NK-92 treated with Interleukin-12 subunit alpha and Interleukin-12 subunit beta, amount 100 ng/mL, for 24 hours (cell line): ENCODE measurements at places on chromosomes 1 and 21.

DNA sequence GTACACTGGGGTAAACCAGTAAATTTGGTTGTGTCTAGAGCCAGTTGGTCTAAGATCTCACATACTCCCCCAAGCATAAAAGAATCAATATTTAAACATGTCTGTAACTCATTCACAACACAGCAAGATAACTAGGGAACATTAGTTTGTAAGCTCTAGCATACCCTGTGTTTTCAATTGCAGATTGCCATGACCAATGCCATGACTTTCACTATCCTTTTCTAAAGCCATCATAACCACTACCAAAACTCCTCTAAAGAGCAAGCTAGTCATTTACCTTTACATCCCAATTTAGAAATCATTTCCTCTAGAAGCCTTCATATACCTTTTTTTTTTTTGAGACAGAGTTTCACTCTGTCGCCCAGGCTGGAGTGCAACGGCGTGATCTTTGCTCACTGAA lies 56.5 kb upstream of the PLA2G4A start:
- no peak for DNase-seq

DNA sequence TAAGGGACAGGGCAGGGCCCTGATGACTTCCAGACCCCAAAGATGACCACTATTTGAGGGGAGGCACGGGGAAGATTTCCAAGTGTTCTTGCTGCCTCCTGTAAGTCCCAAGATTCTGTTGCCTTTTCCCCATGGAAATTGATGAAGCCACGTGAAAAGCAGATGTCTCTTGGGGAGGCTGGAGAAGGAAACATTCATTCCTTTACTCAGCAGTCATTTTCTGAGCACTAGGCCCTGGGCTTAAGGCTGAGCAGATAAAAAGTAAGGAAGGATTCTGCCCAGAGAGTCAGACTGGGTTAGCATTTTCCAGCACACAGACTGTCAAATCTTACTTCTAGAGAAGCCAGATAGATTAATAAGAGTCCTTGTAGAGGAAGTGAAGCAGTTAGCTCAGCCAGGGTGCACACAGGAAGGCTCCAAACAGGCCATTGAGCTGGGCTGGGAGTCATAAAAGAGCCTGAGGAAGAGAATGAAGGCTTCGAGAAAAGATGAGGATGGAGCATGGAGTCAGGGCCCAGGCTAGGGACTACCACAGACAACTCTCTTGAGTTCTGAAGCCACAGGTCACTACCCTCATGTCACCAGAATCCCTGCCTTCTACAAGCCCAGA lies 10.1 kb downstream of the EXTL1 start:
- DNase-seq: no peak

DNA sequence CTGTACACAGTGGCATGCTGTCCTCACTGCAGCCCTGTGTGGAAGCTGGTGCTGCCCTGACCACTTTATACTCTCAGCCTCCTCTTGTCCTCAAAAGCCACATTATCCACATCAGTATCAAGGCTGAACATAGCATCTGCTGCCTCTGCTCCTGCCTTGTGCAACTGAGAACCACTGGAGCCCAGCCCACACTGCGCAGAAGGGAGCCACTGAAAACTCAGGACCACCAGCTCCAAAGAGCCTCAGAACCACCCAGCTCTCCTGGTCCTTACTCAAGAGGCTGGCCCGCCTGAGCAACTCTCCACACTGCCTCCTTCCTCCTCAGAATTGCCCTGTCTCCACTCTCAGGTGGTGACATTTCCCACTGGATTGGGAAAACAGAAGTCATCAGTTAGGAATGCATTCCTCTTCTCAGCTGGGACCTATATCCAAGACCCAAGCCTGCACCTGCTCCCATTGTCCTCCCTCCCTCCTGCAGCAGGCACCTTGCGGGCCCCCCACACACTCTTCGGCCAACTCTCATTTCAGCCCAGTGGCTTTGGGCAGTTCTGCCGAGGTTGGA lies 7.0 kb upstream of the KISS1 start:
- DNase-seq: no peak

GRCh38 chr1:109467301-109467777 lies 993 bp downstream of the SYPL2 start:
- no peak for DNase-seq

GRCh38 chr1:1162597-1163537 lies 10.8 kb upstream of the TTLL10 start:
- no peak for DNase-seq

DNA sequence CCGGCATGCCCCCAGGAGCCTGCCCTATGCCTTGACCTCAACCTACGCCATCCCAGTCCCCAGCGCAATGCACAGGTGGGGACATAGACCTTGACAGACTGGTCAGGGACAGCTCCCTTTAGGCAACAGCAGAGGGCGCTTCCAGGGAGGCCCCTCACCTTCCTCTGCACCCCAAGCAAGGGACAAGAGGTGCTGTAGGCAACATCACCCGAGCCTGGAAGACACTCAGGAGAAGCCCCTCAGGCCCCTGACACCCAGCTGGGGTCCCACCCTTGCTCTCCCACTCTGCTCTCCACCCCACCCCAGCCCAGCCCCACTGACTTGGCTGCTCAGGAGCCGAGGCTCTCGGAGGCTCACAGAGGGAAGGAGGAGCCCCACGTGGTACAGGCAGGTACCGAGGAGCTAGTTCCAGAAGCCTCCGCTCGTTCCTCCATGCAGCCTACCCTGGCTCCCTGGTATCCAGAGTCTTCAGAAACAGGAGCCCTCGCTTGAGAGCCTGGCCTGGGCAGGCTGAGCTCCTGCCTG lies 2.4 kb upstream of the WNT3A start:
- no peak for DNase-seq

- DNase-seq: no peak
Measured at GRCh38 chr1:213925531-213926182, 62.1 kb upstream of the PROX1 start.

DNA sequence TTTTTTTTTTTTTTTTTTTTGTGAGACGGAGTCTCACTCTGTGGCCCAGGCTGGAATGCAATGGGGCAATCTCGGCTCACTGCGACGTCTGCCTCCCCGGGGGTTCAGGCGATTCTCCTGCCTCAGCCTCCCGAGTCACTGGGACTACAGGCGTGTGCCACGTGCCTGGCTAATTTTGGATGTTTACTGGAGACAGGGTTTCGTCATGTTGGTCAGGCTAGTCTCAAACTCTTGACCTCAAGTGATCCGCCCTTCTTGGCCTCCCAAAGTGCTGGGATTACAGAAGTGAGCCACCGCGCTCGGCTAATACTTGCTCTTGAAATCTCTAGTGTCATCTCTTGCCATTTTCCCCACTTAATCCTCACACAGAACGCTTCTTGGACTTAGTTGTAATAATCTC lies 1.1 kb upstream of the SYCP1 start:
- DNase-seq: no peak

GRCh38 chr1:17404034-17404684 lies 32.2 kb downstream of the PADI6 start:
- DNase-seq: no peak

- no peak for DNase-seq
Measured at GRCh38 chr1:60227601-60228000, 154.0 kb upstream of the C1orf87 start.

DNA sequence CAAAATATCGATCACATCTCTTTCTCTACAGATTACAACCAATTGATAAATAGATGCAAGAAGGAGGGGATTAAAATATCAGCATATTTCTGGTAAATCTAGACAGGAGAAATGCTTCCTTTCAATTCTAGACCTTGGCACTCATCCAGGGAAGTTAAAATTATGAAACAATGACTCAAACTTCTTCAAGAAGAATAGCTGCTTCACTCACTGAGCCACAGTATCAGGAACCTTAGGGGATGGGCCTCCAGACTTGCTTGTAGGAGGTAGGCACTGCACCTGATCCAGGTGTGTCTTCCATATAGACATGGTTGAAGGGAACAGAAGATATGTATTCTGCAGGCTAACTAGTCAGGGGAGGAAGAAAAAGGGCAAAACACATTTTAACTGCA lies 9.8 kb downstream of the SLAMF7 start:
- DNase-seq: no peak

DNA sequence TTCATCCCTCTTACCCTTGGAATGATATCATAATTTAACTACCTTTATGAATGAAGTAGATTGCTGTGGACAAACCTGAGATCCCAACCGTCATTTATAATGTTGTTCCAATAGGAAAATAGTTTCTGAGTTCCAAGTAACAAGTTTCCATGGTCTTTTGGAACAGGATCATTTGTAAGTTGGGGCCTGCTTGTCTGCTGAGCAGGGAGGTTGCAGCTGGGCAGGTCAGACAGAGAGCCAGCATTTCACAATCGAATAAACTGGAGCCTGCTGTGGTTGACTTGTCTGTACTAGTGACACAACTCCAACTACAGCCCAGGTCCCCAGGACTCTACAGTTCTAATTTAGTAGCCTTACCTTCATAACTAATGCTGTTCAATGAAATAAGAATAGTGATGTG lies 18.6 kb upstream of the RALGPS2 start:
- no peak for DNase-seq

GRCh38 chr1:228900886-228901392 lies 165.7 kb downstream of the RHOU start:
- no peak for DNase-seq

- DNase-seq: no peak
Measured at GRCh38 chr1:24873148-24873547, 56.9 kb downstream of the RUNX3 start.

- DNase-seq: no peak
Measured at GRCh38 chr21:17578162-17578561, 34.5 kb downstream of the BTG3 start.

DNA sequence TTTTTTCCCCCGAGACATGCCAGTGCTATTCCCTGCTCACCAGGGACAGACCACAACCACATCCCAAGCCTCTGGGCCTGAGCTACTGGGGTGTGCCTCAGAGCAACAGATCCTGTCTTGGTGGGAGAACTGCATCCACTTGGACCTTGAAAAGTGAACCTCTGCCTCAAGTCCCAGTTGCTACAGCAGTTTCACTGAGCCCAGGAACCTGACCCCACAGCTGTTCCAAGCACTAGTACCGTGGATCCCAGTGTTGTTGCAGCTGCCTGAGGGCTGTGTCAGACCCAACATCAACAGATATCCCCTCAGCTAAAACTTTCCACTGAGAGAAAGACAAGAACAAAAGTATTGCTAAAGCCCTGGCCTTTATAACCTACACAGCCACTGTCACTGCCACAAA lies 373.0 kb downstream of the PLPP3 start:
- no peak for DNase-seq

DNA sequence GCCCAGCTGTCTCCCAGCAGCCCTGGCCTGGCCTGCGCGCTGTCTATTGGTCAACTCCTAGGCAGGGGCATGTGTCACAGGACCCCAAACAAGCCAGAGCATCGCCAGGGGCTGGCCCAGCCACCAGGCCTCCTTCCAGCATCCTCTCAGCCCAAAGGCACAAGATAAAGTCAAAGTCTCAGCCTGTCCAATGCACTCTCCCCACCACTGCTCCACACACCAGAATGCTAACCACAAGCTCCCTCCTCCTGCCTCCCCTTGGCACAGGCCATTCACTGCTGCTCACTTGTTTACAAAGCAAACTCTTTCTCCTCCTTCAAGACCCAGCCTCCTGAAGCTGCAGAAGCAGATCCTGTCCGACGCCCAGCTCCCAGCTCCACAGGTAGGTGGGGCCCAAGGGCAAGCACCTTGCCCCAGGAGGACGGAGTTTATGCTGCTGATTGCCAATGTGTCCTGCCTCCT lies 133.4 kb downstream of the DMRTB1 start:
- no peak for DNase-seq

DNA sequence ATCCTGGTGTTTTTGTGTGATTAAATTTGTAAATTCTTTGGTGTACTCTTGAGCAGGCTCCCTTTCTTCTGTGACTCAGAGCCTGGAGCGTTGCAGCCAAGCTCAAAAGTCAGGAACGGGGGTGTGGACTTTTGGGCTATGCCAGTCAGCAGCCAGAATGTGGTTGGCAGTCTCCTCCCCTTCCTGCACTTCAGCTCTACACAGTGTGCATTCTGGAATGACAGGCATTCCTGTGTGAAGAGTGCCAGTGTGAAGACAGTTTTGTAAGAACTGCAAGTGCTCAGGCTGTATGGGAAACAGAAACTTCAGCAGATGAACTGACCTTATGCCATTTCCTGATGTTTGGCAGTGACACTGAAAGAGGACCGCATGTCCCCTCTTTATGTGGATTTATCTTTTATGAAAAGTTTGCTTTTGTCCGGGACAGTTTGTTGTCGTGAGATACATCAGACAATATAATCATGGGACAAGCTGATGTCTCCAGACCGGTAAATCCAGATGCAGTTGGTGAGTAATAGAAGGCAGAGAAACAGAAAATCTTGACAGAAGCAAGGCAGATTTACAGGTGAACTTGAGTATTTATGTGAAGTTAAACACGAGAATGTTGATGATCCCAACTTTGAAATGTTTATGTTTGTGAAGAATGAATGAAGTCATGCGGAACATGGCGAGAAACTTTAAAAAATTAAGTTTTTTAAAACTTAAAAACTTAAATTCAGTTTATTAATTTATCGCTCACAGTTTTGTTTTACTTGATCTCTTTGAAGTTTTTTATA lies 67.7 kb upstream of the RCC1 start:
- no peak for DNase-seq

- no peak for DNase-seq
Measured at GRCh38 chr1:178648151-178648550, 76.9 kb upstream of the RALGPS2 start.

DNA sequence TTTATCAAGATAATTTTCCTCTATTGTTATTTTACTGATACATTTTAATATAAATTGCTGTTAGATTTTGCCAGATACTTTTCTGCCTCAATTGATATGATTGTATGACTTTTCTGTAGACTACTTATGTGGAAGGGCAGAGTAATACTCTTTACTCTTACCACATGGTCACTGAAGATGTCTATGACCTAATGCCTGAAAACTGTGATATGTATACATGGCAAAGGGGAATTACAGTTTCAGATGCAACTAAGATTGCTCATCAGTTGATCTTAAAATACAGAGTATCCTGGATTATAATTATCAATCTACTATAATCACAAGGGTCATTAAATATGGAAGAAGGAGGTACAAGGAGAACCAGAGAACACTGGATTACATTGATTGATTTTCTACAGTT lies 1528.0 kb downstream of the BRINP3 start:
- DNase-seq: no peak

DNA sequence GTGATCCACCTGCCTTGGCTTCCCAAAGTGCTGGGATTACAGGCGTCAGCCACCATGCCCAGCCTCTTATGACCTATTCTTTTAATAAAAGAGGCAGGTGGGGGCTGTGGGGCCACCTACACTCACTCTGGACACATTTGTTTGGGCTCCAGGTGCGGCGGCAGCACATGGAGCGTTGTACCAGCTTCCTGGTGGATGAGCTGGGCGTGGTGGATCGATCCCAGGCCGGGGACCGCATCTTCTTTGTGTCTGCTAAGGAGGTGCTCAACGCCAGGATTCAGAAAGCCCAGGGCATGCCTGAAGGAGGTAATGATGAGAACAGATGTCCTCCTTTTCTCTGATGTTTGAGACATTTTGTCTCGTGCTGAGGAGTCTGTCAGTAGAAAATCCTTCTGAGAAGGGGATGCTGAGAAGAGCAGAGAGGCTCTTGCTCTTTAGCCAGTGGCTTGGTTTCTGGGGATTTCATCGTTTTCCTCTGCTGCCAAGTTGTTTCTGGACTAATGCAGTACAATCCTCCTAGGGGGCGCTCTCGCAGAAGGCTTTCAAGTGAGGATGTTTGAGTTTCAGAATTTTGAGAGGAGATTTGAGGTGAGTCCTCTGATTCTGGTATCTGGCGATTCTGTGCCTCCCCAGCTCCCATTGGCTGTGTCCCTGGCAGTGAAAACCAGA lies 17.9 kb upstream of the MIIP start:
- DNase-seq: peak; percentile 44
